Stimulated activated CD4-positive, alpha-beta T cell treated with anti-CD3 and anti-CD28 coated beads, Interleukin-4, amount 100 ng/mL, for 4 hours (primary cell): ENCODE measurements at places on chromosomes 4 and X.
A peak's percentile ranks its signal among the peaks of the same experiment; 100 is the strongest.

GRCh38 chr4:82891707-82892466 lies 934 bp upstream of the SEC31A start:
- DNase-seq, result no peak

DNA sequence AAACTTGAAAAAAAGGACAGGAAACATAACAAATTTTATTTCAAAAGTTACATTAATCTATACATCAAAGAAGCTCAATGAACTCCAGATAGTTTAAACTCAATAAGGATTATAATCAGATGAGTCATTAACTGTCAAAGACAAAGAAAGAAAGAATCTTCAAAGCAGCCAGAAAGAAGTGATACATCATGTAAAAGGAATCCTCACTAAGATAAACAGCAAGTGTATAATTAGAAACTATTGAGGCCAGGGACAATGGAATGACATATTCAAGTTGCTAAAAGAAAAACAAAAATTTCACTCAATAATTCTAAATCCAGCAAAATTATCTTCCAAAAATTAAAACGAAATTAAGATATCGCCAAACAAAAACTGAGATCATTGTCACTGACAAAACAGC lies 161.6 kb upstream of the NWD2 start:
- no peak for DNase-seq

- DNase-seq, result no peak
Observed at GRCh38 chr4:119765951-119766350, 137.3 kb upstream of the PDE5A start.

- DNase-seq, result no peak
Observed at GRCh38 chr4:80006935-80007744, 65.9 kb downstream of the ANTXR2 start.

DNA sequence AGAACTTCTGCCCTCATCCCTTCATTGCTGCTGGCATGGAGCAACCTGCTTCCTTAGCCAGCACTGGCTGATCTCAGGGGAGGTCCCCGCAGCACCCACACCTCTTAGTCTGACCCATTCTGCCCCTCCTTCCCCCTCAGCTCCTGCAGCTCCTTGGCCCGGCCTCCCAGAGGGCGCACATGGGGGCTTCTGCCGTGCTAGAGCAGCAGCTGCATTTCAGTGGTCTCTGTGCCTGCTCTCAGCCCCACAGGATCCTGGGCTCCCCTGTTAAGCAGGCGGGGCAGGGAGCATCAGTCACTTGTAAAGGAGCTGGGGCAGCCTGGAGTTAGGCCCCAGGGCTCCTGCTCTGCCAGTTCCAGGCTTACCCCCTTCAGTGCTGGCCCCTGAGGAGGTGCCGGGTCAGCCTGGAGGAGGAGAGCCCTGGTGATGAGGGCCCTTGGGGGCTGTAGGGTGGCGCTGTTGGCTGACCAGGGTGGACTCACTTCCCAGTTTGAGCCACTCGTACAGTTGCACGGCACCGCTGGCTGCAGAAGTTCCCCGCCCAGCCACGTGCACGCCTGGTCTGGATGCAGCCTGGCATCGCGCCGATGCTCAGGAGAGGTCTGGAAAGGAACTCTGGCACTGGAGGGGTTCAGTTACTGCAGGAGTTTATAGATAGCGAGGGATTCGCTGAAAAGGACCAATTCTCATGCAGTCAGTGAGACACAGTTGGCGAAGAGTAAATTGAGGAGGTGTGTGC lies 85.1 kb upstream of the PSAPL1 start:
- DNase-seq, result no peak

DNA sequence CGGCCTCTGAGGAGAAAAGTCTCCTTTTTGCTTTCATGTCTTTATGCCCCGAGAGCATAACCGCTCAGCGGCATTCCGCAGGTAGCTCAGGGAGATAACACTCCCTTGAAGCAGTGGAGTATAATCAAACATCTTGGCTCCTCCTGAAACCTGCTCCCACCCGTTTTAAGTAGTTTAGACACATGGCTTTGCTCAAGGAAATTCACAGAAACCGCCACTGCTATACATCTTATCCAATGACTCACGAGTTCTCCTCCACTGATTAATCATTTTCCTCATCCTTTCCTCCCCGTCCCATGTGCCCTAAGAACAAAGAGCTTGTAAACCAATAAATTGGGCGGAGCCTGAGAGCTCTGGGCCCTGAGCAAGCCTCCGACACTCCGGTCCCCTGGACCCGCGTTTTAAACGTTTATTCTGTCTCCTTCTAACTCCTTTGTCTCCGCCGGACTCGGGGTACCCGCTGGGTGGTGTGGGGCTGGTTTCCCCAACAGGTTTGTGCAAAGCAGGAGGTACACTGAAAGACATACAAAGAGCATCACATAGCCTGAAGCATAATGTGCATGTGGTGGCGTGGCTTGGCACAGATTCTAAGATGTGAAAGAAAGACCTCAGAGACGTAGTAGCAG lies 401.2 kb downstream of the TLL1 start:
- no peak for DNase-seq

- no peak for DNase-seq
Observed at GRCh38 chr4:112952313-112952700, 97.1 kb upstream of the ANK2 start.

- no peak for DNase-seq
Observed at GRCh38 chr4:66376921-66377320, 706.6 kb upstream of the EPHA5 start.

- no peak for DNase-seq
Observed at GRCh38 chrX:17038277-17038676, 91.8 kb downstream of the REPS2 start.

DNA sequence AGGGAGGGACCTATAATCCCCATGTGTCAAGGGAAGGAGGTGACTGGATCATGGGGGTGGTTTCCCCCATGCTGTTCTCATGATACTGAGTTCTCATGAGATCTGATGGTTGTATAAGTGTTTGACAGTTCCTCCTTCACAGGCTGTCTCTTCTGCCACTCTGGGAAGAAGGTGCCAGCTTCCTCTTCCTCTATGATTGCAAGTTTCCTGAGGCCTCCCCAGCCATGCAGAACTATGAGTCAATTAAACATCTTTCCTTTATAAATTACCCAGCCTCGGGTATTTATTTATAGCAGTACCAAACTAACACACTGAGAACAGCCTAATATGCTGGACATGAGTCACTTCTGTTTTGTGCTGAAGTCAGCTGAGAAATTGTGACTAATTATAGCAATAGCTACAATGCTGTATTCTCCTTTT lies 656.9 kb upstream of the CPEB2 start:
- DNase-seq, result no peak

DNA sequence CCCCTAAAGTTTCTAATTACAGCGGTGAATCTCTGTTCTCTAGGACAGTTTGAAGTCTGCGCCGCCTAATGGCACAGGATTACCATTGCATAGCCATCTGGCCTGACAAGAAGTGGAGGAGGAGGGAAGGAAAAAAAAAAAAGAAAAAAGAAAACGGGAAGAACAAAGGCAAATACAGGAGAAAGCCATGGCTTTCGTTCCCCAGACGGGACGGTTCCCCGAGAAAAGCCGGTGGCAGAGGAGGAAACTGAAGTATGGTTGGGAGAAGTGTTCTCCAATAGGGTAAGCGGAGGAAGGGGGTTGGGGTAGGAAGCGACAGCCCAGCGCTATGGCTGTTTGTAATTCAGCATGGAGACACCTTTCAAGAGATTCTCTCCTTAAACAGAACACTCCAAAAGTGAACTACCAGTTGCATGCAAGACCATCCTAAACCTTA lies 80.8 kb downstream of the HMGN5 start:
- peak; percentile 10 for DNase-seq

DNA sequence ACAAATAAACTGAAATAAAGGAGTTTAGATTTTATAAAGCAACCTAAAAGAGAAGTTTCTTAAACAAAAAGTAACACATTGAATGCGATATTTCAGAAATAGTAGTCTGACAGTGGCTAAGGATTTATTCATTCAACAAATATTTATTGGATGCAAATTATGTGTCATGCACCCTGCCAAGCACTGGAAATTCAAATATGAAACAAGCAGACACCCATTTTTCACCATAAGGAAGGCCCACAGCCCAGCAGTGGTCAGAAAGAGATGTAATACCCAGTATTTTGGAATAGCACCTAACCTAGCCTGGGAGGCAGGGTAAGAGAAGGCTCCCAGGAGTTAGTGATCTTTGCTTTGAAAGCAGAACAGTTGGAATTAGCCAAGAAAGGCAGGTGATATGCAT lies 855.1 kb upstream of the TENM3 start:
- no peak for DNase-seq

GRCh38 chrX:153593811-153594500 lies 5.0 kb downstream of the CCNQ start:
- no peak for DNase-seq

- no peak for DNase-seq
Observed at GRCh38 chr4:26912069-26912468, 51.4 kb downstream of the STIM2 start.

- DNase-seq, result no peak
Observed at GRCh38 chrX:112865464-112866025, 24.9 kb upstream of the AMOT start.

DNA sequence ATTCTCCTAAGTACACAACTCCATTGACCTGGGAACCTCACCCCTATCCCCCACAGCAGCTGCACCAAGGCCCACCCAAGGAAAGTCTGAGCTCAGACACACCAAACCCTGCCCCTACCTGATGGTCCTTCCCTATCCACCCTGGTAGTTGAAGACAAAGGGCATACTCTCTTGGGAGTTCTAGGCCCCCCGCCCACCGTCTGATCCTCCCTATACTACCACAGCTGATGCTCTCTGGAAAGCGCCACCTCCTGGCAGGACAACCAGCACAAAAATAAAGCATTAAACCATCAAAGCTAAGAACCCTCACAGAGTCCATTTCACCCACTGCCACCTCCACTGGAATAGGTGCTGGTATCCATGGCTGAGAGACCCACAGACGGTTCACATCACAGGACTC lies 83.6 kb downstream of the ANAPC10 start:
- no peak for DNase-seq

- DNase-seq, result peak; percentile 85
Observed at GRCh38 chrX:49199906-49200771, at the start of gene SYP. SYP (minus strand) TSS chrX:49200193; CDS start chrX:49200186, 7 bp downstream.
